ENCODE measurements at places on chromosomes 12 and 14.
A peak's percentile ranks its signal among the peaks of the same experiment; 100 is the strongest.

GRCh38 chr12:45014396-45014795 is 36.5 kb downstream of the DBX2 start:
- no peak for DNase-seq

DNA sequence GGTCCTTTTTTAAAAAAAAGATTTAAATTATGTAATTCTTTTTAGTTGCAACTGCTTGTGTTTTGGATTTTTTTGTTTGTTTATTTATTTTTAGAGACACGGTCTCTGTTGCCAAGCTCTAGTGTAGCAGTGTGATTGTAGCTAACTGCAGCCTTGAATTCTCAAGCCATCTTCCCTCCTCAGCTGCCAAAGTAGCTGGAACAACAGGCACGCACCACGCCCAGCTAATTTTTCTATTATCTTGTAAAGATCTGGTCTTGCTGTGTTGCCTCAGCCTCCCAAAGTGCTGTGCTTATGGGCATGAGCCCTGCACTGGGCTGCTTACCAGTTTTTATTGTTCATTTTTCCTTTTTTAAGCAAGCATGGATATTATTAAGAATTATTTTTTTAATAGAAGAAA is 10.6 kb upstream of the ART4 start:
- no peak for DNase-seq

DNA sequence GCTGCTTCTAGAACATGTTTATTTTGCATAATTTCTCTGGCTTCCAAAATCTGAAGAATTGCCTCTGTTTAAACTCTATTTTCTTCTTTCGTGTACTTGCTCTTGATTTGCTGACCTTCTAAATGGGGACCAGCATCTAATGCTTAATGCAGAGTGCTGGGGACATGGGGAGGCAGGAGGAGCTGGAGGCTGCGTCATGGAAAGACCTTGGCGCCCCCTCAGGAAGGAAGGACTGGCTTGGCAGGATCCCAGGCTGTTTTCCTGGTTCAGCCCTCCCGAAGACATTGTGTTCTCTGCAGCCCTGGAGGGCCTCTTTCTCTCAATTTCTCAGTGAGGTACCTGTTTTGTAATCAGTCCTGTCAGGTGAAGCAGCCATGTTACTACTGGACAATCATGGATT is 5.5 kb downstream of the PRKCH start:
- no peak for DNase-seq

GRCh38 chr14:31239741-31240140 is 32.1 kb upstream of the HECTD1 start:
- no peak for DNase-seq

- peak; percentile 90 for DNase-seq
Observed at GRCh38 chr12:6493497-6494257, at the start of gene NCAPD2. Gene NCAPD2, plus strand, starts transcription at chr12:6494102. Its CDS starts 997 bp downstream, at chr12:6495099.

- no peak for DNase-seq
Observed at GRCh38 chr14:19754172-19754571, 10.8 kb downstream of the OR4Q3 start.

- no peak for DNase-seq
Observed at GRCh38 chr14:80946187-80946586, 4.6 kb upstream of the CEP128 start.

GRCh38 chr12:22971701-22972191 is 346.8 kb downstream of the ETNK1 start:
- no peak for DNase-seq

- DNase-seq = no peak
Observed at GRCh38 chr14:104206281-104206904, 68.0 kb downstream of the KIF26A start.

DNA sequence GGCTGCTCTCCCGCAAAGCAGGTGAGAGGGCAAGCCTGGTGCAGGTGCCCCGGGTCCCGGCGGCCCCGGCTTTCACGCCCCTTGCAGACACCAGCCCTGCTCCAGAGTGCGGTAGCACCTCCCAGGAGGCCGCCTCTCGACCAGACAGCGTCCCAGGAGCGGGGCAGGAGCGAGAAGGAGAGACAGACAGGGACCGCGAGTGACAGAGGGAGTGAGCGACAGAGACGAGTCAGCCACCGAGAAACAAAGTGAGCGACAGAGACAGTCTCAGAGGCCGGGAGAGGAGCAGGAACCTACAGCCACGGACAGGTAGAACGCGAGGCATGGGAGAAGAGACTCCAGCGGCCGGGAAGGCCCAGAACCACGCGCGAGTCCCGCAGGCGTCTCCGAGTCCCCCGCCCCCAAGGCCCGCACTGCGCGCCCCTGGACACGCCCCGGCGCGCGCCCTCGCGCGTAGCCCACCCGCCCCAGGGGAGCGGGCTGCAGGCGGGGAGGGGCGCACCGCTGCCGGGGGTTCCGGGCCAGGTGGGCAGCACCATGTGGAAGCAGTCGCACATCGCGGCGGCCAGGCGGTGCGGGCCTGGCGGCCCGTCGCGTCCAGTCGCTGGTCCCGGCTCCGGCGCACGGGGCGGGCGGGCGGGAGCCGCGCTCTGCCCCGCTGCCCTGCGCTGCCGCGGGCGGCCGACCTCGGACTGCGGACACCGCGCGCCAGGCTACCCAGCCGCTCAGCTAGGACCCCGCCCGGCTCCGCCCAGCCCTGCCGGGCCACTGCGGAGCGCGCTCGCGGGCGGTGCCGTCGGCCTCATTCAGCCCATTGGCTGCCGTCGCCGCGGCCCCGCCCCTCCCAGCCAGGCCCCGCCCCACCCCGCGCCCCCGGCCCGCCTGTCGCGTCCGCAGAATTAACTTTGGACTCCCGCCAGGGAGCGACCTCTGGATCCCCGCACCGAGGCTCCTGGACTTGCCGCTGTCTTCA is at the start of gene AHNAK2:
TSS of gene AHNAK2 (minus strand) at position 694 of the 973 bp plus-strand sequence. CDS start at position 557, 137 bp downstream.
- DNase-seq = peak; percentile 33

DNA sequence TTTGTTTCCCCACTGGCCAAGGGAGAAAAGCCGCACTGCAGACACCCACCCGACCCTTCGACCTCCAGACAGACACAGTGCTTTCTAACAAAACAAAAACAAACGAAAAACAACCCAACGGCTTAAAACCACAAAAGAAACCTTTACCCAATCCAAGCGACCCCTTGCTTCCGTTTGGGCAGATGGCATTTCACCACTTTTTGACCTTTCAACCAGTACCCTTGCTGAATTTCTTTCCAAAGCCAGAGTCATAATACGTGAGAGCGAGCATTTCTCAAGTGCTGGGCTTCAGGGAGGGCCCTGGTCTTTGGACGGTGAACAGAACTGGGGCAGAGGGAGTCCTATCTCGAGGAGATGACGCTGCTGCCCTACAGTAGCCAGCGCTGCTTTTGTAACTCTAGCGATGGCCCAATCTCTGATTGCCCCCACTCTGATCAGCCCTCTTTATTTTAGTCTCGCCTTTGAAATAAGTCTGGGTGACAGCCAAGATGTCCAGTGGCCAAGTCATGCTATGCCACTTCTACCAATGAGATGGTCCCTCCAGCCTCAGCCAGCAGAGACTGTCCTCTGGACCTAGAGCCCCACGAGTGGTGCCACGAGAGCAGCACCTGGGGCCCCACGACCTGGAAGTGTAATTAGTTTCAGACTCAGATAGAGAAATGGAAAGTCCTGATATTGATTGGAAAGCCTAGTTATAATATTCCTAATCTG is 21.9 kb upstream of the ADIPOR2 start:
- DNase-seq = no peak

DNA sequence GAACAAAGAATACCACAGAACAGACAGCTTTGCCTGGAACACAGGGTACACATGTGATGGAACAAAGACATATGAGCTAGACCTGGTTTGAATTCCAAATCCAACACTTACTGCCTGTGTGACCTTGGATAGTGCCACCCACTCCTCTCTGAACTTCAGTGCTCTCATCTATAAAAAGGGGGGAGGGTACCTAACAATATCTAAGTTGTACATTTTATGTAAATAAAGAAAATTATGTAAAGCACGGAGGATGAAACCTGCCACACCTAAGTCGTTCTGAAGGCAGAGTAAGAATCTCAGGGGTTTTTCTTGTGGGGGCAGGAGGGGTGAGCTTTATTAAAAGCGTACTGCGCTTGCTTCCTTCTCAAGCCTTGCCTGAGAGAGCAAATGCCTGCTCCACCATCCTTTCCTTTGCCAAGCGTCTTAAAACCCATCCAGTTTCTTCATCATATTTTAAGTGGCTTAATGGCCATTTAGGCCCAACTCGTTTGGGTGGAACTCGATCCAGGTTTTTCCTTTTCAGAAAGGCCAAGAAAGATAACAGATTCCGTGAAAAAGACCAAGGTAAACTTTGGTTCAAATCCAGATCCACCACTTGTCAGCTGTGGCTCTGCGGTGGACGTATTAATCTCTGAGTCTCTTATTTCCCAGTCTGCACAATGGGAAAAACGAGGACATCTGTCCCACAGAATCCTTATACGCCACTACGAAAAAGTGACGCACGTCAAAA is 946 bp downstream of the DDX24 start:
- no peak for DNase-seq

DNA sequence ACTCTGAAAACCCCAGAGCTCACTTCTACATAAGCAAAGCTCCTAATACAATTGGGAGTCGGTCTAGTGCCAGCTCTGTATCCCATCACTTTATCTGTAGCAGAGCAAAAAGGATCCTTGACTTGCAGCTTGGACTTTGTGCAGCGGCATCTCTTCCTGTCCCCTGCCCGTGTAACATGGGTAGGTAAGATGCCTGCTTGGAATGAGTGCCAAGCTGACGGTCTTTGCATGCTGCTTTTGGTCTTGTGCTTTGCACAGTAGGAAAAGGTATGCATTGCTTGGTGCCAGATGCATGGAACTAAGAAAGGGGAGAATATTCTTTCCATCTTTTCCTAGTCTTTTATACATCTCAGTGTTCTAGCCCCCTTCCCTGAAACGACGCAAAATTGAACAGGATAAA is 6.9 kb upstream of the PLEKHH1 start:
- no peak for DNase-seq

GRCh38 chr14:21103710-21104447 is 3.0 kb downstream of the TMEM253 start:
- peak; percentile 85 for DNase-seq

- no peak for DNase-seq
Observed at GRCh38 chr12:21774358-21775132, at the start of gene KCNJ8. Gene KCNJ8, minus strand, starts transcription at chr12:21774706. Its CDS starts 1,090 bp downstream, at chr12:21773616.

- DNase-seq = no peak
Observed at GRCh38 chr14:89000007-89000942, 175.8 kb downstream of the TTC8 start.

- DNase-seq = no peak
Observed at GRCh38 chr12:101747697-101748096, 8.4 kb upstream of the SYCP3 start.

- DNase-seq = no peak
Observed at GRCh38 chr14:37890095-37890494, 294.7 kb downstream of the TTC6 start.

DNA sequence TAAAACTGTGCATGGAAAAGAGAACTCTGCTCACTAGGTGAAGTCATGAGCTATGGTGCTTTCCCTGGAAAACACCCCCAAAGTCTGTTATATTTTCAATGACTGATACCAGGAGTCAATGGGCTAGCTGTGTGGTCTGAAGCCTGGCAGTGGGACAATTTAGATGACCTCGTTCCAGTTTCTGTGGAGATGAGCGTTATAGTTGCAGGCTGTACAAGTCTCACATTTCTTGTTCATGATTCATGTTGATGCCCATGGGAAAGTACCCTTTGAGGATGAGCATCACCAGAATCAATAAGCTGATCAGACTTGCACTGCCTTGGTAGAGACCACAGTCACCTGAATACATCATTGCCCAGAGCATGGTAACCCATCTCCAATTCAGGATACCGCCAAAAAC is 70.7 kb downstream of the NOVA1 start:
- no peak for DNase-seq

DNA sequence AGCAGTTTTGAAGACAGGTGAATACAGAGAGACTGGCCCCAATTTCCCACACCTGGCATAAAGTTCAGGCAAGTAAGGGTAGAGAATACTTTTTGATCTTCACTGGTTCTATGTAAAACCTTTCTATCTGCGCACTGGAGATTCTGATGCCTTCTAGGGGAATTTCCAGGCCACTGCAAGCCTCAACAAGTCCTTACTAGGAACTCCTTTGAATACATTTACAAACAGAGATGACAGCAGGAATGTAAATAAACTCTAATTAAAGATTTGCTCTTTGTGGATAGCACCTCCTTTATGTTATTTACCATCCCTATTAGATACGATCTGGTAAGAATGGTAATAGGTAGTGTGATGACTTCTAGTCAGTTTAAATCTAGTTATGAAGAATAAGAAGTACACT is 69.2 kb downstream of the NTN4 start:
- DNase-seq = no peak

DNA sequence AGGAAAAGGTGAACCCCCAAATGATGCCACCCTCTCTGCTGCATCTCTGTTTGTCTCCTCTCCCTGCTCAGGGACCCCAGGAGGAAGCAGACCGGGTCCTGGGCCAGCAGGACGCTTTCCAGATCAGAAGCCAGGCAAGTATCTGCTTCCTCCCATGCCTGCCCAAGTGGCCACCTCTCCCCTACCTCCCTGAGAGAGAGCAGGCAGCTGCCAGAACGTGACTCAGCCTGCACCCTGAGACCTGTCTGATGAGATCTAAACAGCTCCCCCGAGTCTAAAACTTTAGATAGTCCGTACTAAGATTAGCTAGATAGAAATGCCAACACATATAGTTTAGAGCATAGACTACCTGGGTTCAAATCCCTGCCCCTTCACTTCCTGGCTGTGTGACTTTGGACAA is 31.2 kb upstream of the OAS1 start:
- DNase-seq = no peak

DNA sequence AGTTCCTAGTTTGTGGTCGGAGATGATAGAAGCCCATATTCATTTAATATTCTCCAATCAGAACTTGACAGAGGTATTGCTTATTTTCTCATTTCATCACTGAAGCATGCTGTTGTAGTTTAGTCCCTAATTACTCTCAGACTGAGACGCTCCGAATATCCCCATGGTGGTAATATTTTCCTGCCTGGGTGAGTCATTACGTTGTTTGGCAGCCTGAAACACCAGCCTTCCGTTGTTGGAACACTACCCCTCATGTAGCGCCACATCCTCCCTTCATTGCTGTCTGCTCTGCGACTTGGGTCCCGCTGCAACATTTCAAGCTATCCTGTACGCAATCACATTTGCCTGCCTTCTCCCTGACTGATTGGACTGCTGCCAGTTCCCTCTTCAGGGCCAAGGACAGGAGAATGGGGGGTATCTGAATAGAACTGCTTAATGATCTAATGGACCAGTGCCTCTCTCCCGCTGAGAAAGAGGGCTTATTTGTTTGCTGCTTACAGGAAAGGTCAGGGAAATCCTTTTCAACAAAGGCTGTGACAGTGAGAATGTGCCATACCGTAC is 369.1 kb downstream of the NPAS3 start:
- DNase-seq = no peak

DNA sequence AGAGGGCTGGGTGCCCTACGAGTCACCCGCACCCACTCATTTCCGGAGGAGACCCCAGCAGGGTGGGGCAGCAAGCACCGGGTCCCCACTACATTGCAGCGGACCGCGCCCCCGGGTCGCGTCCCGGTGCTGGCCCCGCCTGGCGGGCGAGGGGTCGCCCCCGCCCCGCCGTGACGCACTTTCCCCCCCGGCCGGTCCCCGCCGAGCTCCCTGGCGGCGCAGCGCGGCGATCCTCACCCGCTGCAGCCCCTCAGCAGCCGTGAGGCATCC is 106.1 kb downstream of the PRICKLE1 start:
- no peak for DNase-seq

- DNase-seq = no peak
Observed at GRCh38 chr14:53226553-53226952, 73.4 kb upstream of the DDHD1 start.

GRCh38 chr12:63921157-63921556 is 76.7 kb downstream of the SRGAP1 start:
- DNase-seq = no peak

GRCh38 chr12:18261273-18261672 is at the start of gene PIK3C2G:
Gene PIK3C2G, plus strand, starts transcription at chr12:18261518. Its CDS starts 20,564 bp downstream, at chr12:18282082.
- no peak for DNase-seq

- no peak for DNase-seq
Observed at GRCh38 chr12:106416273-106416672, 58.7 kb downstream of the POLR3B start.

All from stimulated activated CD4-positive, alpha-beta T cell treated with anti-CD3 and anti-CD28 coated beads, Interleukin-15, amount 100 ng/mL, for 1 hour (primary cell).